NCI-H69 (cell line): ENCODE measurements at places on chromosomes 12 and 14.

DNA sequence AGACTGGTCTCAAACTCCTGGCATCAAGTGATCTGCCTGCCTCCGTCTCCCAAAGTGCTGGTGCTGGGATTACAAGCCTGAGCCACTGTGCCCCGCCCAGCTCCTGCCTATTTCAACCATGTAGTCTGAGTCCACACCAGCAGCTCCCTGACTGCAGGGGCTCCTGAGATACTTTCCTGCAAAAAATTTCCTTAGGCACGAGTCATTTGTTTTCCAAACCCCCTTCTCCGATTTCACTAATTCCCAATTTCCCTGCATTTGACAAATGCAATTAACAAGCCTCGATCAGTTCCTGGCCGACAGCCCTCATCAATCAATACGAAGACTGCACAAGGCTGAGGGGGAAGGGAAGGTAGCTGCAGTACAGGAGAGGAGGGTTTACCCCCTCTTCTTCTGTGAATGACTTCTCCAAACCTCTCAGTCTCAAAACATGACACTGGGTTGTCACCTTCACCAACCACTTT is 10.1 kb downstream of the PSMB5 start:
- DNase-seq: peak; percentile 86

DNA sequence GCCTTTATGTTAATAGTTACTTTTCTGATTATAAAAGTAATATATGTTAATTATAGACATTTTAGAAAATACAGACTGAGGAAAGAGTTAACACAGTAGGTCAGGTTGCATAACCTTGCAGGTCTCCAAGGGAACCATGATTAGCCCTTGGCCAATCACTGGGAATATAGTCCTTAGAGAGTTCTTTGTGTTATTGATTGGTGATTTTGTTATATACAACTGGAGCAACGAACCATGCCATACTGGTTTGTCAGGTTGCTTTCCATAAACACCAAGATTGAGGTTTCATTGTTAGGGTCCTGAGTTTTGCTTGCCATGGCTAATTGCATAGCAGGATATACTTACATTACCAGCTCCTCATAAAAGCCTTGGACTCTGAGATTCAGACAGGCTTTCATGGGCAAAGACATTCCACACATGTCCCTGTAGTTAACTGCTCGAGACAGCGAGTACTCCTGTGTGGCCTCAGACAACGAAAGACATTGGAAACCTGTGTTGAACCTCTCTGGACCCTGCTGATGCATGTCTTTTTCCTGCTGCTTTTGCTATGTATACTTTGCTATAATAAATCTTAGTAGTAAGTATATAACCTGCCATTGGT is 33.7 kb downstream of the MAPK1IP1L start:
- no peak for DNase-seq

DNA sequence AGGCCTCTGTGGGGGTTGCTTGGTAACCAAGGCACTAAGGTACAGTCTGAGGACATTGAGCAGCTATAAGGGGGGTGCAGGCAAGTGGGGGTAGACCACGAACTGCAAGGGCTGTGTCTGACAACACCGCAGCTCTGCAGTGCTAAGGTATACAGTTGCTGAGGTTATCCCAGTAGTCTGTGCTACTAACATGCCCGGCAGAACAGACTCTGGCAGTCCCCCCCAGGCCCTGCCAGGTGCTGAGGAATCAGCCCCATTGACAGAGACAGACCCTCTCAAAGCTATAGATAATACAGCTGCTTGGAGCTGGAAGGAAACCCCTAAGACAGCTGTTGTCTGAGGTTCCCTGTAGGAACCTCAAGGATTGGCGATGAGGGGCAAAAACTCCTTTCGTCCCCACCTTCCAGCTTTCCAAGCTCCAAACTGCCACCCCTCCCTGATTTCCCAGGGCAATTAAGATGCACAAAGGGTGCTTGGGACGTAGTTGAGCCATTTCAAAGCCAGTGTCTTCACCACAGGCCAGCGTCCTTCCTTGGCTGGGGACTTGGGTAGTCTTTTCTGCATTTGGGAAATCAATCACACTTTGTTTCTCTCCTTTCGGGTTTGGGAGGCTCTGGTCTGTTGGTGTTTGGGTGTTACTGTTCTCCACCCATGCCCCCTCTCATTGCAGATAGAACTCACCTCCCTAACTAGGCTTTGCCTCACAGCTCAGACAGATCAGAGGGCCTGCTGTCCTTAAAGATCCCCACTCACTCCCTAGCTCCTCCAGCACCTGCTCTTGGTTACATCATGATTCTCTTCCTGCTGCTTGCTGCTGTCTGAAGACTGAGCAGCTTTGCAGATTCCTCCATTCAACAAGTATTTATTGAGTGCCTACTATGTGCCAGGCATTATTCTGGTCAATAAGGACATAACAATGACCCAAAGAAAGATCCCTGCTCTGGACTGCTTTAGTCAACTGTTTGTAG is 2.0 kb upstream of the MYH7 start:
- no peak for DNase-seq

GRCh38 chr12:50411051-50411660 is 10.5 kb downstream of the LARP4 start:
- no peak for DNase-seq

DNA sequence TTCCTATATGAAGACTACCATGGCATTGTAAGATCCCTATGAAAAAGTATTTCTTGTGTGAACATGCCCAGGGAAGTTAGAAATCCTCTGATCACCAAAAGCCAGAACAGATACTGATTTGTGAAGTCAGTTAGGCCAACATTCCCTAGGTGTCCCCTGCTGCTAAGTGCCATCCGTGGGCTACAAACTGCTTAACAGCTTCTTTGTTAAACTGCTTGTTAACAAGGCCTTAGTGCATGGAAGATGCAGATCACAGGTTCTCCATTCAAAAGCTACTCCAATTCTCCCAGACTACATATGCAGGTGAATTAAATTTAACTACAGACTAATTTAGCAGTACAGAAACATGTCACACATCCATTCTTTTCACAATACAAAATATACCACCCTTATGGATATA is 108.2 kb downstream of the PRICKLE1 start:
- no peak for DNase-seq

DNA sequence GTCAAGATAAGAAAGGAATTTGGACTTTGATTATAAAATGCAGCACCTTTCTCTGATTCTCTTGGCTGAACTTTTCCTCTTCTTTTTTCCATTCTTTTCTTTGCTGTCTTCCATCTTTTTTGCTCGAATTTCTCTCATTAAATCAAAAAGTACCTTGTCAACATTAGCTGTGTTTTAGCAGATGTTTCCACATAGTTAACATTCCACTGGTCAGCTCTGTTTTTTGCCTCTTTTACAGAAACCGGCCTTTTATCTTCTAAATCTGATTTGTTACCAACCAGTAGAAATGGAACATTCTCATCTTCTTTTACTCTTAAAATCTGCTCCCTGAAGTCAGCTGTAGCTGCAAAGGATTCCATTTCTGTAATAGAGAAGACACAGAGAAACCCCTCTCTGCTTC is 71.1 kb upstream of the SYT1 start:
- DNase-seq: no peak

DNA sequence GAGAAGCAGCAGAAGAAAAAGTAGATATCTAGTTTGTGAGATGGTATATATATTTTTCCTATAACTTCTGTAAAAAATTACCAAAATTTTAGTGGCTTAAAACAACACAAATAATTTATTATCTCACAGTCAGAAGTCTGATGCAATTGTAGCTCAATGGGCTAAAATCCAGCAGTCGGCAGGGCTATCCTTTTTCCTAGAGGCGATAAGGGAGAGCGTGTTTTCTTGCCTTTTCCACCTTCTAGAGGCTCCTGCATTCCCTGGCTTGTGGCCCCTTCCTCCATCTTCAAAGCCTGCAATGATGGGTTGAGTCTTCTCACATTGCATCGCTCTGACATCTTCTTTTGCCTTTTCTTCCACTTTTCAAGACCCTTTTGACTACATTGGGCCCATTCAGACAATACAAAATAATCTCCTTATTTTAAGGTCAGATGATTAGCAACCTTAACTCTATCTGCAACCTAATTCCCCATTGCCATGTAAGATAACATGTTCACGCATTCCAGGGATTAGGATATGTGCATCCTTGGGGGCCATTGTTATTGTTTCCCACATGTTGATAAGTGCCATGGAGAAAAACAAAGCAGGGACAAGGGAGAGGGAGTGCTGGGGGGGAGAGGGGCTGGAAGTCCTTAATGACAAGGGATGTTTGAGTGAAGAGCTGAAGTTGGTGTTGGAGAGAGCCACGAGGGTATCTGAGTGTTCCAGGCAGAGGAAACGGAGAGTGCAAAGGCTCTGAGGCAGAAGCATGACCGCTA is 13.8 kb upstream of the DDX47 start:
- no peak for DNase-seq

DNA sequence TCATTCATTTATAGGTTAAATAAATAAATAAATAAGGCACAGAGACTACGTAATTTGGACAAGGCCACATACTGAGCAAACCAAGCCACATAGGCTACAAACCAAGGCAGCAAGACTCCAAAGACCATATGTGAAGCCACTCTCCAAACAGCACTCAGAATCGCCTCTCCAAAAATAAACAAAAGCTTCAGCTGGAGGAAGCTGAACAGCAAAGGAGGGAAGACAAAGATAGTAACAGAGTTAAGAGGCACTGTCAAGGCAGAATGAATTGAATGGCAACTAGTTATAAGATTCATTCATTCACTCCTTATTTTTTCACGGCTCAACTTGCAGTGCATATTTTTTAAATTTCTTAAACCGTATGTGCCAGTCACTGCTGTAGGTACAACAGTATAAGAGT is 200.5 kb upstream of the GRIP1 start:
- peak; percentile 86 for DNase-seq

- DNase-seq: peak; percentile 43
Measured at GRCh38 chr14:35336494-35337268, 44.5 kb downstream of the PSMA6 start.

- DNase-seq: no peak
Measured at GRCh38 chr12:50120521-50120920, 8.5 kb downstream of the COX14 start.

DNA sequence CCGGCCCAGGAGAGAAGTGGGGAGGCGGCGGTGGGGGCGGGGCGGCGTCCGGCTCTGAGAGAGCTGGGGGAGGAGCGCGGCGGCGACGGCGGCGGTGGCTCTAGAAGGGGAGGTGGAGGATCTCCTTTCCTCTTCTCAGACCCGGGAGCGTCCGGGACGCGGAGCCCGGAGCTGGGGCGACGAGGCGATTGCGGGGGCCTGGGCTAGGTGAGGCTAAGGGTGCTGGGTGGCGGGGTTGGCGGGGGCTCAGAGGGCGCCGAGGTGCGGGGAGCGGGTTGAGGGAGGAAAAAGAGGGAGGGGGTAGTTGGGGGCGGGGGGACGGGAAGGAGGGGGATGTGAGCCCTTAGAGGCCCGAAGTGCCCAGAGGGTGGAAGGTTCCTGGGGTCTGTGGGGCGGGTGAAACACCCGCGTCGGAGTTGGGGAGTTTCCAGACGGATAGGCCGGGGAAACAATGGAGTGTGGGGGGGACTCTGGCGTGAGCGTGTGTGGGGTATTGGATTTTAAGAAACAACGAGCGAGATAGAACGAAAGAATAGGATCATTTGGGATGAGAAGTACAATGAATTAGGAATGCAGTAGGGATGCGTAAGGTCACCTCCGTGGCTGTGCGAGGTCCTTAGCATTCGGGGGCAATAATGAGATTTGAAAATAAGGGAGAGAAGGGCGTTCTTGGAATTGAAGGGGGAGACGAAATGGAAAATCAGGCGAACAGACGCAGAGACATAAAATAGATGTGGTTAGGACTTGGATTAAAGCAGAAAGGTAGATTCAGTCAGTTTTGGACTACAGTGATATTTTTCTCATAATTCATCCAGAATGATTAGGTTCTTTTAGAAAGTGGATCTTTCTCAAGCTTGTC is at the start of gene SPATS2:
SPATS2 (plus strand) TSS at position 82 of the 859 bp plus-strand sequence. CDS start 93,551 bp downstream, outside the sequence.
- peak; percentile 90 for DNase-seq

GRCh38 chr12:6820166-6820565 is 1.5 kb upstream of the GPR162 start:
- DNase-seq: no peak

- DNase-seq: peak; percentile 96
Measured at GRCh38 chr14:50001151-50001998, 108.5 kb downstream of the ARF6 start.

- peak; percentile 82 for DNase-seq
Measured at GRCh38 chr12:113030875-113031525, 25.5 kb upstream of the DTX1 start.

DNA sequence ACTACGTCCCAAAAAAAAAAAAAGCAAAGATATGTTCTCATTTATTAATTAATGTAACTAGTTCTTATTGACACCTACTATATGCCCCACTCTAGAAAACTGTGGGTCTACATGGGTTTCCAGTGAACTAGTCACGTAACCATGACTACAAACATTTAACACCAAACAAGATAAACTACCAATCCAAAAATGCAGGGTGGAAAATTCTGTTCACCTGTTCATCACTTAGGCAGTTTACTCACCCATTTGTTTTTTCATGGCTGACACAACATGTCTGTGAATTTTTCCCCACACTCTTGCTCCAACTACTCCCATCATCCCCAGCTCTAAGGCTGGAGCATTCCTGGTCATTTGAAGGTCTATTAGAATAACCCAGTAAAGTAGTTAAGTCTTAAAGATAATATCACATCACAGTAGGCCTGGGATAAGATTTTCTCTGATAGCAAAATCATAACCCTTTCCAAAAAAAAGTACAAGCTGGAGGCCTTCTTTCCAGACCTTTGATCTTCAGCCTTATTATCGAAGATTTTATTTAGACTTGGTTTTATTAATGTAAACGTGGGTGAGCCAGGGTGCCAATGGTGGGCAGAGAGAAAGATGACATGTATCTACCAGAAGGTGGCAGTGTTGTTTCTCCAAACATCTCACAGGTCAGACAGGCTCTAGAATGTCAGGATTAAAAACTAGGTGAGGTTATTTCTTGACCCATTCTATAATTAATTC is 61.6 kb upstream of the DAAM1 start:
- peak; percentile 84 for DNase-seq

- DNase-seq: no peak
Measured at GRCh38 chr12:45296046-45296586, 80.2 kb downstream of the ANO6 start.

GRCh38 chr14:35416108-35416750 is 11.7 kb upstream of the NFKBIA start:
- peak; percentile 34 for DNase-seq

DNA sequence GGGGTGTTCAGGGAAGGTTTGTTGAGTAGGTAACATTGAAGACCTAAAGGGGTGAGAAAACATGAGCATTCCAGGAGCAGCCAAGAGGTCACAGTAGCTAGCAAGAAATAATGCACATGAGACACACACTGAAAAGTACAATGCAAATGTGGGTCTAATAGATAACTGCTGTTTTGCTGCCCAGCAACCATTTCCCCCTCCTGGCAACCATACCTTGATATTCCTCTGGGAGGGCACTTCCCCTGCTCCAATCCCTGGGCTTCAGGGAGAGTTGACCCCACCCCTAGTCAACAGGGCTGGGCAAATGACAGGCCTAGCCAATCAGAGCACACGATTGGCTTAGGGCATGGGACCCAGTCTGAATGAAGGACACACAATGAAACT is 8.5 kb upstream of the ACTN1 start:
- peak; percentile 84 for DNase-seq

GRCh38 chr12:109232731-109233130 is 76.4 kb downstream of the FOXN4 start:
- no peak for DNase-seq
